ENCODE measurements at places on chromosomes 2 and 18.
A peak's percentile ranks its signal among the peaks of the same experiment; 100 is the strongest.

DNA sequence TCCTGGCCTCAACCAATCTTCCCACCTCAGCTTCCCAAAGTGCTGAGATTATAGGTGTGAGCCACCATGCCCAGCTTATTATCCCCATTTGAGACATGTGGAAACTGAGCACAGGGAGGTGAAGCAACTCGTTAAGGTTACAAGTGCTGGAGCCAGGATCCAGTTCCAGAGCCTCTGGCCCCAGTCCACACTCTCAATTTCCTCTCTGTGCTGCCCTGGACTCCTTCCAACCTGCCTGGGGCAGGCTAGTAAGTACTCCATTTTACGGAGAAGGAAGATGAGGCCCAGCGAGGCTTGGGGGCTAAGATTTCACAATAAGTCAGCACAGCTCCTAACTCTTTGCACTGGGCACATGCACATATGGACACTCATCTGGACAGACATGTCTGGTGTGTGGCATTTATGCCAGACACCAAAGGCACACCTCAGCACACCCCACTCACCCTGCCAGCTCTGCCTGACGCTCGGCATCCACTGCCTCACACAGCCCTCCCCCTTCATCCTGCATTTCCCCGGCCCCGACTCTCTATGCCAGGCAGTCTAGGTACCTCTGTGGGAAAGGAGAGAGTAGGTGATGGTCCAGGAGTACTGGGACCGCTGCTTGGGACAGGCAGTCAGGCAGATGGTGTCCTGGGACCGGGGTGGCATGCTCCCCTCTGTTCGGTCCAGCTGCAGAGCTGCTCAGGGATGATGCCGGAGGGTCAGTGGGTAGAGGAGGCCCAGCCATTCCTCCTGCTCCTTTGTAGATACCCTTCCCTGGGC, 20.5 kb downstream of the CFAP65 start:
- no peak for DNase-seq

DNA sequence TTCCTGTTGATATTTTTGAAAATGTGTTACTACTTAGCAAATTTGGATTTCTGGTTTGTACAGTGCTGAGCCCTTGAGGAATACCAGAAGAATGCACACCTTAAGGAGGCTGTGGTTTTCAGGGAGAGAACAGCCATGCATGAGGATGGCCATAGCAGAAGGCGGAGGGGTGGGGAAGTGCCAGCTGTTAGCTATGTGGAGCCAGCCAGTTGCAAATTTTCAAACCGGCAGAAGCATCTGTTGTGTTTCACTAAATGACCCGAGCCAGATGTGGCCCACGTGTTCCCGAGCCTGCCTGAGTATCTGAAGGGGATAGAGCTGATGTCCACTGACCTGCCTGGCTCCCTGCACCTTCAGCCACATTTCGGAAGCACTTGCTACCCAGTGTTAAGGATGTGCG, 16.4 kb upstream of the RBM44 start:
- no peak for DNase-seq

DNA sequence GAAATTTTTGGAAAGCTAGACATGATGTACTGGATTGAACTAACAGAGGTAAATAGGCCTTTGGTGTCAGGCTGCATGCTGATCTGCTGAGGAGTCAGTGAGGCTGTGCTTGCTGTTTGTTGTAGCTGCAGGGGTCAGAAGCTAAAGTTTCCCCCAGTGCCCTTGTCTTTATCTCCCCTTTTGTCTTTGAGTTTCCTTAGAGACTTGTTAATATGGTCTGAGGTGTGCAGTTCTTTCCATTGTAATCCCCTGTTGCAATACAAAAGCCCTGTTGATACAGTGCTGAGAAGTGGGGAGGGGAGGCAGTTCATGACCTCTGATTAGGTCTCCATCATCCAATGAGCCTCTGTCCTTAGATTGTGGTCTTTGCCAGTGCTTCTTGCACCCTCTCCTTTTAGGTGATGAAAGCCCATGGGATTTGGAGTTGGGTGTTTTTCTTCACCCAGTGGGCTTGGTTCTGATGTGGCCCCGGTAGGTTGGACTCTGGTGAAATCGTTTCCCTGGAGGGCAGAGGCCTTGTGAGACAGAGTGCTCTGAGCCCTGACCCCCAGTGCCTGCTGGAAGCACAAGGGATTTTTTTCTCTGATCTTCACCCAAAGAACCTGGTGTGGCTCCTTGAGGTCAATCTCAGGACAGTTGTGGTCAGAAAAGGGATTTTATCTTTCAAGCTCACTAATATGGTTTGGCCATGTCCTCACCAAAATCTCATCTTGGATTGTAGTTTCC, 163.1 kb downstream of the TMEM18 start:
- peak; percentile 64 for DNase-seq

- DNase-seq, result no peak
Observed at GRCh38 chr2:54639609-54640008, 83.9 kb upstream of the EML6 start.

DNA sequence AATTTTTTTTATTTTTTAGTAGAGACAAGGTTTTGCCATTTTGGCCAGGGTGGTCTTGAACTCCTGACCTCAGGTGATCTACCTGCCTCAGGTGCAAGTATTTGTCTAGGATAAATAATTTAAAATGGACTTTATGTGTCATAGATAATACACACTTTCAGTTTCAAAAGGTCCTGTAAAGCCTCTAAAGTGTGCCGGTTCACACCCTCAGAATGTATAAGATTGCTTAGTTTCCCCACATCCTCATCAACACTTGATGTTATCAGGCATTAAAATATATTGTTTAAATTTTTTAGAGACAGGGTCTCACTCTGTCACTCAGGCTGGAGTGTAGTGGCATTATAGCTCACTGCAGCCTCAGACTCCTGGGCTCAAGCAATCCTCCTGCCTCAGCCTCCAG, 170.5 kb downstream of the ANKRD44 start:
- no peak for DNase-seq
